Spinal cord (tissue), 10 donors: ENCODE measurements at places on chromosomes 7 and 10. TPM values are rescaled to one million over a fixed set of nuclear protein-coding genes. Genes with fewer than 3 reads are reported as not detected.
A peak's percentile ranks its signal among the peaks of the same experiment; 100 is the strongest.

DNA sequence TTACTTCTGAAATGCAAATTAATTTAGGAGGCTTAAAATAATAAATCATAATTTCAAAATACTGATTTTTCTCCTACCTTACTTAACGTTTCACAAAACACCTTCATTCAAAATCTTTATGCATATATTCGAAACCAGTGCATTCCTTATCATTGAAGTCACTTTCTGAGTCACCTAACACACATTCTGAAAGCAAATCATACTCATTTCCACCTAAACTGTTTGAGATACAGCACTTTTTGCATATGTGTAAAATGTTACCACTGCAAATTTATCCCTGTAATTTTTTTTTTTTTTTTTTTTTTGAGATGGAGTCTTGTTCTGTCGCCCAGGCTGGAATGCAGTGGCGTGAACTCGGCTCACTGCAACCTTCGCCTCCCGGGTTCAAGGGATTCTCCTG lies 15.7 kb downstream of the PPP3CB start:
- no peak for DNase-seq

- peak; percentile 76 for DNase-seq
These were observed 46.7 kb downstream of the TNS3 start for GRCh38 chr7:47535035-47535703.

DNA sequence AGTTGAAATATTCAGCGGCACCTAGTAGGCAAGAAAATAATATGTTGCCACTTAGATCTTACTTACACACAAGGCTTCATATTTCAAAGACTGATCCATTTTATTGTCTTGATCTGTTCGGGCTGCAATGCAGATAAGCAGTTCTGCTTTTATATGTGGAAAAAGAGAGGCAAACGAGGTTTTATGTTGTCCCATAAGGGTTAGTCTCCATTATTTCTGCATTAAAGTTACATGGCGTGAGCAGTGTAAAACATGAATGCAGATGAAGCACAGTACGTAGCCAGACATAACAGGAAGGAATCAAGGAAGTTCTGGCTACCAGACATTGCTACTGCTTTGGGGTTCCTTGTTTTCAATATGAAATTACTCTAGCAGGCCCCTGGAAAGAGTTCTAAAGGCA lies 224.8 kb downstream of the BBS9 start:
- no peak for DNase-seq

DNA sequence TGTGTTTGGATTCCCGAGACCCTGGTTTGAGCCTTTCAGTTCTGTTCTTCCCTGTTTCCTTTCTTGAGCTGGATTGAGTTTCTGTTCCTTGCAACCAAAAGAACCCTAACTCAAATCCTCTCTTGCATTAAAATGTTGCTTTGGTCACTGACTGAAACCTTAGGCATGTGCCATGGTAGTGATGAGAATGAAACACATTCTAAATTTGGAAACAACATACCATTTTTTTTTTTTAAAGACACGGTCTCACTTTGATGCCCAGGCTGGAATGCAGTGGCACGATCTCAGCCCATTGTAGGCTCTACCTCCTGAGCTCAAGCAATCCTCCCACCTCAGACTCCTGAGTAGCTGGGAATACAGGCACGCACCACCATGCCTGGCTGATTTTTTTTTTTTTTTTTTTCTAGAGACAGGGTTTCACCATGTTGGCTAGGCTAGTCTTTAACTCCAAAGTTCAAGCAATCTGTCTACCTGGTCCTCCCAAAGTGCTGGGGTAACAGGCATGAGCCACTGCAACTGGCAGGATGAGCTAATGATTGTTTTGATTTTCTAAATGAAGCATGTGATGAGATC lies 8.4 kb downstream of the THAP5 start:
- DNase-seq: no peak

GRCh38 chr7:104111271-104111670 lies 96.5 kb downstream of the ORC5 start:
- DNase-seq: no peak

- DNase-seq: no peak
These were observed 20.2 kb upstream of the FOXK1 start for GRCh38 chr7:4661871-4662270.

A1CF gene
- total RNA-seq: not detected

- no peak for DNase-seq
These were observed 25.2 kb upstream of the SRPK2 start for GRCh38 chr7:105413887-105414437.

CHST3 gene
- 32.4 TPM for total RNA-seq

EEPD1 gene
- total RNA-seq: 25.8 TPM

DNA sequence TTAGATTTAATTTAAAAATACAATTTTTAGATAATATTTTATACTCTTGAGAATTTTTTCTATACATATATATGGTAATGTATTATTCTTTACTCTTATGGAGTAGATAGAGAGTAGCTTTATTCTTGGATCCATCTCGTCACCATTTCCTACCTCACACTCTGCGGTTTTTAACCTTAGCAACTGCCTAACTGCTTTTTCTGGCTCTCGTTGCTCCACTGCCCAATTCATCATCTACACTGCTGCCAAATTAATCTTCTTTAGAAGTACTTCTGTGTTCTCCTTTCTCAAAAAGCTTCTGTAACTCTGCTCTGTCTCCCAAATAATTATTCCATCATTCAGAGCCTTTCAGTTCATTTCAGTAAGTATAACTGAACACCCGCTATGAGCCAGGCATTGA lies 35.3 kb downstream of the CAPZA2 start:
- peak; percentile 40 for DNase-seq

DNA sequence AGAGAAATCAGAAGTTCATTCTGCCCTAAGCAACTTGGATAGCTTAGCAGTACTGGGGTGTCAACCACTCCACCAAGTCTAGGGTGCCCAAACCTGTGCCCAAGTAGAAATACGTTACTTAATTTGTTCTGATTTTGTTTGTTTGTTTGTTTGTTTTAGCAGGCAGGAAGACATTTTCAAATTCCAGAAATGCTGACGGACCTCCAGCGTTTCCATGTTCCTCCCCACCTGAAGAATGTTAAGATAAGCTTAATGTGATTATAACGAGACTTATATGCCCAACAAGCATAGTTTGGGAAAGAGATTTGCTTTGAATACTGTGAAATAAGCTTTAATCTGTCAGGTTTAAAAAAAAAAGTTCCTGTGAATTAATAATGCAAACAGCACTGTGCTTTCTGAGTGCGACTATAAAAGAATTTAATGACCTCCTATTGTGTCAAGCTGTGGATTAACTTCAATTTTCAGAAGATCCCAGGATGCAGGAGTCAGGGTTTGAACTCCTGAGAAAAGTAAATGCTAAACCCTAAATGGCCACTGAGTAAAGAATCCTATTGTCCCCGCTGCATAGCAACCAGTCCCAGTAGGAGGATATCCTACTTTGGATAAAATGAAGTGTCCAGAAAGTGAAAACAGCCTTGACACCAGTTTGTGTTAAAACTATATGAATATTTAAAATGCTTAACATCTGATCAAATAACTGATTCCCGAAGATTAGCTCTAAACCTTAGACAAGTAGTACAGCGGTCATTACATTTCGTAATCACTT lies 56.5 kb downstream of the LYZL1 start:
- DNase-seq: no peak

KCNIP2 gene
- 14.4 TPM for total RNA-seq

GRCh38 chr10:123883673-123884320 lies 7.8 kb downstream of the CPXM2 start:
- DNase-seq: no peak

SNX8 gene
- total RNA-seq: 12.2 TPM

TFEC gene
- total RNA-seq: 2.1 TPM

- no peak for DNase-seq
These were observed 44.9 kb downstream of the POLR1F start for GRCh38 chr7:19663816-19664462.

DNA sequence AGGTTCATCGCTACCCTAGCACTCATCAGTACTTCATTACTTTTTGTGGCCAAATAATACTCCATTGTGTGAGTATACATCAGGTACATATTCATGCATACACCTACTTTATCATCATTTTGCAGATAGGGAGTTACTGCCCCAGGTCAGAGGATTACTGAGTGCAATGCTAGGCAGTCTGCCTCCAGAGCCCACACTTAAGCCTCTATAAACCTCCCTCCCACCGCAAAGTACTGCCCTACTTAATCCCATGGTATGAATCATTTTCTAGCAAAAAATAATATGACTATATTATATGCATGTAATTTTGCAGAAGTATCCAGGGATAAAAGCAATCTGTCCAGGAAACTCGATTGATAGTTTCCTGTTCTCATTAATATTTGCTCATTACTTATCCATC lies 194.3 kb downstream of the GRID1 start:
- DNase-seq: no peak
